ENCODE measurements at places on chromosomes 1 and 21.

GRCh38 chr1:89975540-89976125, 19.3 kb upstream of the ZNF326 start:
- no peak for DNase-seq

- no peak for DNase-seq
These were observed 504 bp downstream of the H6PD start for GRCh38 chr1:9235096-9235459.

DNA sequence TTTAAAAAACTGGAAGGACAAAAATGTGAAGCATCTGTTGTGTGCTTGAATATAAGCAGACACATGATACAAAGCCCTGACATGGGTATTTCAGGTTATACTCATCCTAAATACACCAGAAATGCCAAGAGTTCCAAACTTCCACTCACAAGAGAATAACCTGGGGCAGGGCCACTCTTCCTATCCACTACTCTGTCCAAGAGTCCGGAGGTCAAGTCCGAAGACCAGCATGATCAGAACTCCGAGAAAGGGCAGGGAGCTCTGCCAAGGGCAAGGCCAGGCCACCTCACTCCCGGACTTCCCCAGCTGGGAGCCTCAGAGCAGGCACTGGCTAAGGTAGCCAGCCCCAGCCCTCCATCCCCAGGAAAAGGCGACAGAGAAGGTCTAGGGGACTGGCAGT, 37.5 kb downstream of the HLCS start:
- no peak for DNase-seq

DNA sequence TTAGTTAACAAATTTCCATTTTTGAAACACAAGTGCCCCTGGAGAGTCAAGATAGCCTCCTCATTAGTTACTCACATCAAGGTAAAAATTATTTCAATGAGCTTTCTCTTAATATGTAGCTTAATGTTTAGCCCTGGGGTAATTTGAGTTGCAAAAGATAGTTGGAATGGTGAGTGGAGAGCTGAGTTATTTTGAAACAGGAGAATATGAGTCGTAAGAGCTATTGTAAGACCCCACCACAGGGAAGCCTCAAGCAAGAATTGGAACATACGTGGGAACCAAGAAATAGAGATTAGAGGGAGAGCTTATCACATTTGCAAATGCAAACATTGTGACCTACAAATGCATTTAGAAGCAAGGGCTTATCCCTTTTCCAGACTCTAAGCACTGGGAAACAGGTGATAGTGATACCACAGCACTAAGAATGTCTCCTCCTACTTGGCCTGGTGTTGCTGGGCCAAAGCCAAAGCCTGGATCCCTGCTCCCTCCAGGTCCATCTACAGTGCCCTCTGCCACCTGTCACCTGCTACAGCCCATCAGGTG, 635.1 kb downstream of the PTPRC start:
- no peak for DNase-seq

GRCh38 chr1:220084460-220084859, 5.1 kb downstream of the BPNT1 start:
- no peak for DNase-seq

- DNase-seq, result no peak
These were observed 80.0 kb downstream of the NDUFS5 start for GRCh38 chr1:39105841-39106765.
